ENCODE measurements at places on chromosomes 13 and 19.

- DNase-seq = no peak
These were observed 33.9 kb upstream of the ATP11A start for GRCh38 chr13:112655913-112656312.

DNA sequence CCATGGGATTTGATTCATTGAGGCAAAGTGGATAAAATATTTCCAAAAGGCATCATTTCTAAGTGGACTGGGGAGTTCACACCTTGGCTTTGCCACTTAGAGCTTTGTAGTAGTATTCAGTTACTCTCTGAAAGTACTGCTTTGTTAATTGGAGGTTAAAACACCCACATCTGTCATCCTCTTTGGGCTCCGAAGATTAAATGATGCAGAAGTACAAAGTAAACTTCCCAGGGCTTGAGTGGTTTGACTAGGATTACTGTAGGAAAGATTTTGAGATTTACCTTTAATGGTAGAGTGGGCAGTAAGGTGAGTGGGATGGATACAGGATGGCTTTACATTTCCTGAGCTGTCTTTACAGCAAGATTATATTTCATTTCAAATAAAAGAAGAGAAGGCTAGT, 42.4 kb downstream of the WASF3 start:
- no peak for DNase-seq

DNA sequence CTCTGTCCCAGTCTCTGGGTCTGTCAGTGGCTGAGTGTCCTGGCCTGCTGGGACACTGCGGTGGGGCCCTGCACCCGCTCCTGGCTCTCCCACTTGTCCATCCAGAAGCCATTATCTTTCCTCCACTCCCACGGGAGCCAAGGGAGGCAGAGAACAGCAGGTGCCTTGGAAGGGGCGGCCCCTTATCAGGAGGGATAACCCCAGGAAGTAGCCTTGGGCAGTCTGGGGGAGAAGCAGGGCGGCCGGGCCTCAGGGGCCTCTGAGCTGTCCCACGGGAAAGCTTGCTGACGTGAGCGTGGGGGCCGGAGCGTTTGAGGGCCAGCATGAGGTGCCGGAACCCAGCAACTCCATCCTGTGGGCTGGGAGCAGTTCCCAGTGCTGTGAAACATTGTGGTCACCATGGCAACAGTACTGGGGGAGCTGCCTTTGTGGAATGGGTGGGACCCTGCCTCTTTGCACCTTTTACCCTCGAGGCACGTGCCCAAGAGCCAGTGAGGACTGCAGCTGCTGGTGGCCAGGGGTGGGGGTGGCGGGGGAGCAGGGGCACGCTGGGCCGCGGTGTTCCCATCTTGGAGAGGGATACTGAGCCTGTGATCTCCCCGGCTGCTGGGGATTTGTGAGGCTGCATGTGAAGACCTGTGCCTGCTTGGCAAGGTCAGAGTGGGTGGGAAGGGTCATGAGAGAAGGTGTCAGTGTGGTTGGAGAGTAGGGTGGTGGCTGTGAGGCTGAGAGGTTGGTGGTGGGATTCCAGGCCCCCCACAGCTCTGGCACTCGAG, 20.9 kb downstream of the KLHL26 start:
- DNase-seq = no peak

DNA sequence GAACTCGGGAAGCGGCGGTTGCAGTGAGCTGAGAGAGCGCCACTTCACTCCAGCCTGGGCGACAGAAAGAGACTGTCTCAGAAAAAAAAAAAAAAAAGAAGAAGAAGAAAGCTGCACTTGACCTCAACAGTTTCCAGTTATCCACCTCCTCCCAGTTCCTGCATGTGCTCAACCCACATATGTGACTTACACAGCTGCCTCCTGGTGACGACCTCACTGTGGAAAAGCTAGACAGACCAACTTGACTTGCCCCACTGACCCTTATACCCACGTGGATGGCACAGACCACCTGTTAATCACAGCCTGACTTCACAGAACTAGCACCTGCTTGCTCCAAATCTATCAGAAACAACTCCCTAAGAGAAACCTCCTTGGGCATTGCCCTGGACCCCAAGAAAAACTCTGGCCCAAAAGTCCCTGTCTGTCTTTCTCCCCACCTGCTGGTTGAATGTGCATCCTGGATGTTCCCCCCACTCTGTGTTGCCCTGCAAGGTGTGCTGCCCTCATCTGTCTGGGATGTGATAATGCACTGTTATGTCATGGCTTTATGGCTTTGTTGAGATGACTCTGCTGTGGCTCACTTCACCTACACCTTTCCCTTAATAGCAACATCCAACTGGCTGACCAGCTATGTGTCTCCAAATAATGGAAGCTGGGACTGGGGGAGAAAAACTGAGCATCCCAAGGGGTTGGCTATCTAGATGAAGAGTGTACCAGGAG, 2.8 kb downstream of the ZNF20 start:
- no peak for DNase-seq

- no peak for DNase-seq
These were observed 19.5 kb downstream of the ADGRE2 start for GRCh38 chr19:14758816-14759215.

DNA sequence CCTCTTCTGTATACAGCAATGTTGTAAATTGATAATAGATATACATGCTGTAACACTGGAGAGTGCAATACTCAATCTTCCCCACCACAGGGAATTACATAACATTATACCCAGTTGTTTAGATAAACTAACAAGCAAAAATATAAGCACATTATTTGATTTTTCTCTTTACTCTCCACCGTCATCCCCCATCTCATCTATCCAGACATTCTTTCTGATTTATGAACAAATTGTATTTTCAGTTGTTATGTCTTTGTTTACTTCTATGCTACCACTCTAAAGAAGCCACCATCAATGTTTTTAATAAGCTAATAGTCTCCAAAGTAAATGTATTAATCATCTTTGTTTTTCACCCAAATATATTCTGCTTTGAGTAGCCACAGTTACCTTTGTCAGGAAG, 490.7 kb upstream of the GPC6 start:
- no peak for DNase-seq

- no peak for DNase-seq
These were observed 321.2 kb downstream of the DIAPH3 start for GRCh38 chr13:59842507-59842906.

DNA sequence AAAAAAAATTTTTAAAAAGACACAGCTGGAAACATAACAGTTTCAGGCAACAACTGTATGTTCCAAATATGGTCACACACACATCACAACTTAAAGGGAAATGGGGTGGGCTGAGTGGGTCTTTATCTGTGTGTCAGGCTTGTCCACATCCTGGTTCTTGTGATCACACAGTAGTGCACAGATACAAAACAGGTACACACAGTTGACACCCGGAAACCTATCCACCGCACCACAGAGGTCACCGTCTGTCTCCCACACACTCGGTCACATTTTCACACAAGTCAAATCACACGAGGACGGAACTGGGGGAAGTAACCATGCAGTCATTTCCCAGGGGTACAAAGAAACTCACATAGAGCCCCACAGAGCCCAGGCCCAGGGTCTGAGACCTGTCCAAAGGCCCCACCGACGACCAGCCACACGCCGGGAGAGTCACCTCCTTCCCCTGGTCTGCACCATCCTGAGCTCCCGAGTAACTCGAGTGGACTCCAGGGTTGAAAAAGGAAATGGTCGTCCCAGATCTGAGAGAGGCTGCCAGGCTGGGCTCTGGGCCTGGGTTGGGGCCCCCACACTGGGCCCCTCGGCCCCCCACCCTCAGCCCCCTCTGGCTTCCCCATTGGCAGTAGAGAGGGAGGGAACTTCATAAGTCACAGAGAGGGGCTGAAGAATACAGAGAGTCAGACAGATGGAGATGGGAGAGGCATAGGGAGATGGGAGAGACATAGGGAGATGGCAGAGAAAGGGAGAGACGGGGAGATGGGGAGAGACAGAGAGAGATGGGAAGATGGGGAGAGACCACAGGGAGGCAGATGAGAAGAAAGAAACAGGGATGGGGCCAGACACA, 1.3 kb upstream of the PPAN start:
- DNase-seq = no peak

DNA sequence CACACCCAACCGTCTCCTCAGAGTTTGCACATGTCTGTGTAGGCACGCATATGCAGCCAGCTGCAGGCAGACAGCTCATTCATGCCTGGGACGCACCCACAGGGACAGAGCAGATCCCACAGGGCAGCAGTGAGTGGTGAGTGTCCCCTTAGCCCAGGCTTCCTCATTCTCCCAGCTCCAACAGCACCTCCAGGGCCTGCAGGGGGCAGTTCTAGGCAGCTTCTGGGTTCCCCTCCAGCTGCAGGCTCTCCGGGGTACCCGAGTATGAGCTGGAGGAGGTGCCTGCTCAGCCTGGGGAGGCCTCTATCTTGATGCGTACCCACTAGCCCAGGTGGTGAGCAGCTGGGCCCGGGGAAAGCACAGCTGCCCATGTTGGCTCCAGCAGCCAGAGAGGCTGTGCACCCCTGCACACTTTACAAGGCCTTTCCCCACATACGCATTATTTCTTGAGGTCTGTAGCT, 1.3 kb upstream of the SHANK1 start:
- no peak for DNase-seq

DNA sequence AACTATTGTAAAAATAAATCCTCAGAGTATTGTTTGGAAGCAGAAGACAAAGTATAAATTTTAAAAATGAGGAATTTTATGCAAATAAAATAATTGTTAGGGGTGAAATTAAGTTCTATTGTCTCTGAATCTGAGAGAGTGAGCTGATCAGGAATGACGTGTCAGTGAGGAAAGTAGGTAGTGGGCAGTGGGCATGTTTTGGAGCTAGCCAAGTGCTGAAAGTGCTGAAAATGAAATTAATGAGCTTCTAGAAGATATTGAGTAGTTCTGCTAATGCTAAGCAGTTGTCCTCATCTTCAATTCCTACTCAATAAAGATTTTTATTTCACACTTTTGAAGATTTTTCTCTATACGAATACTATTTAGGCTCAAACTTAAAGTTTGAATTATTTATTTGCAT, 1167.8 kb upstream of the PCDH20 start:
- no peak for DNase-seq

- DNase-seq = no peak
These were observed 31.3 kb downstream of the GRIK5 start for GRCh38 chr19:42038666-42039065.

- peak; percentile 48 for DNase-seq
These were observed 435 bp upstream of the ZNF382 start for GRCh38 chr19:36604656-36605100.

- peak; percentile 88 for DNase-seq
These were observed 68.4 kb upstream of the TM9SF2 start for GRCh38 chr13:99432609-99433542.

GRCh38 chr13:41915081-41915480, 45.8 kb downstream of the VWA8 start:
- no peak for DNase-seq

Data from kidney capillary endothelial cell (primary cell).